ENCODE measurements at places on chromosomes 3 and 15. TPM values are rescaled to one million over a fixed set of nuclear protein-coding genes. Genes with fewer than 3 reads are reported as not detected.
A peak's percentile ranks its signal among the peaks of the same experiment; 100 is the strongest.

JMJD7 gene
- 16.6 TPM for total RNA-seq

SYNM gene
- 0.43 TPM for total RNA-seq

SEMA5B gene
- total RNA-seq: not detected

FGF12 gene
- total RNA-seq: not detected

CRABP1 gene
- not detected for total RNA-seq

DNA sequence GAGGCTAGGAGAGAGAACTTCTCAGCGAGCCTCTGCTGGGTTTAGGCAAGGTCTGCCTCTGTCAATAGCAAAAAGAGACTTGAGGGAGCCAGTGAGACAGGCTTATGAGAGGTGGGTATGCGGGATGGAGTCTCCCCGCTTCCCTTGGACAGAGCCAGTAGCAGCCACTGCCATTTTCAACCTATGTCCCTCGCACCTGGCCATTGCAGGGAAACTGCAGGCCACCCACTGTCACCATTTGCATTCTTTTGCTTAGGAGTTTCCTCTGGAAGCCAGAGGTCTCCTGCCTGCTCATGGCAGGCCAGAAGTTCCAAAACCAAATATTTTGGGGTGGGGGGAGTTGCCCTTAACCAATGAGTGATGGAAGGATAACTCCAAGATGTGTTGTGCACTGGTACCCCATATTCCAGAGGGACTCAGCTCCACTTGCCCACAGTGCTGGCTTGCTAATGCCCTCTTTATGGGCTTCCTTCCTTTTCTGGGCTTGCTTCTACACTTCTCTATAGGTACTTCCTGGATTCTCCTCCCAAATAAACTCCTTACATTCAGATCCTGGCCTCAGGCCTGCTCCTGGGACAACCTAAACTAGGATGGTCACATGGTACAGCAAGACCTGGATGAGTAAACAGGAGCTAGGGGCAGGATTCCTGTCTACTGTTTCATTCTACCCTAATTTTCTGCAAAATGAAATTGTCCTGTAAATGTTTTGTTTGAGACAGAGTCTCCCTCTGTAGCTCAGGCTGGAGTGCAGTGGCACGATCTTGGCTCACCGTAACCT, 108.9 kb upstream of the PROK2 start:
- H3K4me3 ChIP-seq: no peak overlapping the region
- H3K27me3 ChIP-seq: peaks cover 9% of the 10 kb centered on the region
- H3K27ac ChIP-seq: no peak overlapping the region
- no peaks in the 10 kb centered on the region for H3K36me3 ChIP-seq
- no peak for ATAC-seq

DNA sequence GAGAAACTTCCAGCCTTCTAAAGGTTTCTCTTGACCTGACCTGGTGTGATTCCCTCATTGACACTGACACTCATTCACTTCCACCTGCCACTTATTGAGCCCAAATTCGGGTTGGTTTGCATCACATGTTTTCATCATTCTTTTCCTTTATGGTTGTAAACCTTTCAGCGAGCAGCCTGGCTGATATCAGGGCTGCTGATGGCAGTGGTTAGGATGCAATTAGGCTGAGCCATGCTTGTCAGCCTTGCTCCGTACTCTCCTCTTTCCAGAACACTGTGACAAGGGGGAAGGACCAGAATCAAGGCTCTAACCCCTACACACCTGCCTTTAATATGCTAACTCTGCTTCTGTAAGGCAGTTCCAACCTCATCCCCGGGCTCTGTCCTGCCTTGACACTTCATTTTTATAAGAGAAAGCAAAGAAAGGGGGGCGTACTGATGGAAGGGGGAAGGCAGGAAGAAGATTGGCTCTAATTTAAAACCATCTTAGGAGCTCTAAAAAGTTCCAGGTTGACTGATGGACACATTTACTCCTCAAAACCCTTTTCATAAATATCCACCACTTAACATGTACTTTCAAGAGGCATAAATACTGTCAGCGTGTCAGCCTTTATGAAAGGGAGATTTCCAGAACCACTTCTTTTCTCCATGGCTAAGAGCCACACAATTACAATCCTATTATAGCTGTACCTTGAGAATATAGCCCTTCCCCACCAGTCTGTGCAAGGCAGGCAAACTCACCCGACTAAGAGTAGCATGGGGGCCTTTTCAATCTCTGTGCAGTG, 5.7 kb downstream of the NMNAT3 start:
- H3K36me3 ChIP-seq: no peaks in the 10 kb centered on the region
- H3K27ac ChIP-seq: no peak overlapping the region
- H3K4me1 ChIP-seq: no peaks in the 10 kb centered on the region
- ATAC-seq: no peak
- no peaks in the 10 kb centered on the region for H3K27me3 ChIP-seq

DNA sequence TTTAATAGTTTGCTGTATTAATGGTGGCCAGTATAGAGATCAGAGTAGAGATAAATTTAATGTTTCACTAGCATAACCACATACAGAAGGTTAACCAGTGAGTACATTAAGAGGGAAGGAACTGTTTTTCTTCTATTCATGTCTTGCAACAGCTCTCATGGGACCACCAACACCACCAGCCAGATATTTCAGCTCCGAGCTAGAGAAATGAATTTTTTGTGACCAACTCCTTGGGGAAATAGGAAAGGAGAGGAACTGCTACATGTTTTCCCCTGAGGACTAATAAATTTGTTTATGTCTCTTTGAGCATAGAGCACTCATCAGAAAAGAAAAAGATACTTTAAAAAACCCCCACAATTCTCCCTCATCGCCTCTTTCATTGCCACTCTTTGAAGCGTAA, 247.5 kb downstream of the MBNL1 start:
- ATAC-seq: no peak
- no peaks in the 10 kb centered on the region for H3K27me3 ChIP-seq
- no peak overlapping the region for H3K4me3 ChIP-seq

DNA sequence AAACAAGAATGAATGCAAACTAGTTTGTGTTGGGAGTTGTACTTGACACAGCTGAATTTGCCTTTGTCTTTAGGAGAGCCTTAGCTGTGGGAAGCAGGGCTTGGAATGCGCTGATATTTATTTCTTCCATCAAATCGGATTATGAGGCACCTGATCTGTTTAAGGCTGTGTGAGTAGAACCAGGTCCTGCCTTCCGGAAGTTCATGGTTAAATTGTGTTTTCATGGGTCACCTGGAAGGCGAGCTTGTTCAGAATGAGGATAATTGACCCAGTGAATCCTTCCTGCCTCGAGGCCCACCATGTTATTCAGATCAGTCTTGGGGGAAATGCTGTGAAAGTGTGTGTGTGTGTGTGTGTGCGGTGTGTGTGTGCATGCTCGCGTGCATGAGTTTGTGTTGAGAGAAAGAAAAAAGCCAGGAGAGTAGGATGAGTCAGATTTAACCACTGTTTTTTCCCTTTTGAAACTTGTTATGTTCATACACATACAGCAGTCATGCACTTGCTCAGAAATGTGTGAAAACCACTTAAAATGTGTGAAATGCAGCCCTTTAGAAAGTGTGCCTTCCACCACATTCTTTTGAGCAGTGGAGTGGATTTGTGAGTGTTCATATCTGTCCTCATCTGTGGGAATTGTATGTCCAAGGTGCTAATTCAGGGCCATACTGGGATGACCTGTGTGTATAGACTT, 36.7 kb downstream of the SMAD3 start:
- ATAC-seq: peak; percentile 56
- H3K27me3 ChIP-seq: no peaks in the 10 kb centered on the region
- H3K4me3 ChIP-seq: no peak overlapping the region
- H3K4me1 ChIP-seq: peaks cover 49% of the 10 kb centered on the region
- H3K36me3 ChIP-seq: peaks cover 60% of the 10 kb centered on the region

DNA sequence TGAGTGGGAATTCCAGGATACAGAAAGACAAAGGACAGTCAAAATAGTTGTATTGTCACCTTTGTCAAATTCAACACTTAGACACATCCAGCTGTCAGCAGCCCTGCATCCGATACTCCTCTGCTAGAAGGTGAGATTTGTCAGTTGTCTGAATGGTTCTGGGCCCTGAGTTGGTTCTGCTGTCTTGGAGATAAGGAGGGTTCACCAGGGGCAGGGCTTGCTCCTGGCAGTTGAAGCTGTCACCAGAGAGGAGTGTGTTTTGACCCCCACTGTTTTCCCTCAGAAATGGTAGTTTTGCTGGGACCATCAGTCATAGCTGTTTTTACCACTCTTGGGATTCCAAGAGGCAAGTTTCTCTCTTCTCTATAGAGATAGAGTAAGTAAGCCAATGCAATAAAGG, 3.2 kb upstream of the KY start:
- no peaks in the 10 kb centered on the region for H3K4me1 ChIP-seq
- H3K36me3 ChIP-seq: no peaks in the 10 kb centered on the region
- no peak for ATAC-seq
- no peak overlapping the region for H3K27ac ChIP-seq

DNA sequence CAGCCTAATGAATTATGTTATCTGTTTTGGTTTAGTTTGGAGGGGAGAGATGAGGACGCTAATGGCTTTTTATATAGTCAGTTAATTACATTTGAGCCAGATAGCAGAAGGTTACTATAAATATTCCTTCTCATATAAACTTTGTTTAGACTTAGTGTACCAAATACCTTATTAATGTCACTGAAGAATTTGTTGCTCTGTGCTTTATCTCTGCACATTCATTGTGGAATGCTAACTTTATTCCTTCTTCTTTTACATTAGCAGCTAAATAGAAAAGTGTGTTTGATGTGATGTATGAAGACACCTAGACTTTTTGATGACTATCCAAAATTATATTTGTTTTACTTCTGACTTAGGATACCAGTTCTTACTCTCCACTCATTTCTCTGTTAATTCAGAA, 105.2 kb downstream of the EPHA3 start:
- H3K4me3 ChIP-seq: no peak overlapping the region
- H3K27ac ChIP-seq: no peak overlapping the region

GRCh38 chr3:71444861-71445259, 138.7 kb downstream of the FOXP1 start:
- no peaks in the 10 kb centered on the region for H3K36me3 ChIP-seq
- H3K27me3 ChIP-seq: no peaks in the 10 kb centered on the region
- H3K27ac ChIP-seq: peak overlapping the region; percentile 96
- H3K4me1 ChIP-seq: peaks cover 74% of the 10 kb centered on the region

DNA sequence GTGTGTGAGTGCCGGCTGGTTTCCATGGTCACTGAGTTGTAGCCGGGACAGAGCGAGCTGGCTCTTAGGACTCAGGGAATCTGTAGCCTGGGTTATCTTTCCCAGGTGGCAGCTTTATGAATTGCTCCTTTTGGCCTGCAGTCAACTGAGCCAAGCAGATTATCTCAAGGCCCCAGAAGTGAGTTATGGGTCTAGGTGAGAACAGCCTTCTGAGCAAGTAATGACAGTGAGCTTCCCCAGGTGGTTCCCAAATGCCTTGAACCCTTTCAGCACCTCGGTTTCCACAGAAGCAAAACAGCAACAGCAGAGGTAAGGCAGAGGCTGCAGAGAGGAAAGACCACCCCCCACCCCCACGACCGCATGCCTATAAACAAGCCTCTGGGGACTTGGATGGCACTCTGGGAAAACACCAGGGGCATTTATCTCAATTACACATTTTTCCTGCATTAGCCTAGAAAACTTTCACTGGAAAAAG, 56.7 kb upstream of the DGKG start:
- H3K4me1 ChIP-seq: peaks cover 22% of the 10 kb centered on the region
- no peaks in the 10 kb centered on the region for H3K36me3 ChIP-seq
- H3K4me3 ChIP-seq: no peak overlapping the region
- H3K27me3 ChIP-seq: peaks cover 4% of the 10 kb centered on the region

DNA sequence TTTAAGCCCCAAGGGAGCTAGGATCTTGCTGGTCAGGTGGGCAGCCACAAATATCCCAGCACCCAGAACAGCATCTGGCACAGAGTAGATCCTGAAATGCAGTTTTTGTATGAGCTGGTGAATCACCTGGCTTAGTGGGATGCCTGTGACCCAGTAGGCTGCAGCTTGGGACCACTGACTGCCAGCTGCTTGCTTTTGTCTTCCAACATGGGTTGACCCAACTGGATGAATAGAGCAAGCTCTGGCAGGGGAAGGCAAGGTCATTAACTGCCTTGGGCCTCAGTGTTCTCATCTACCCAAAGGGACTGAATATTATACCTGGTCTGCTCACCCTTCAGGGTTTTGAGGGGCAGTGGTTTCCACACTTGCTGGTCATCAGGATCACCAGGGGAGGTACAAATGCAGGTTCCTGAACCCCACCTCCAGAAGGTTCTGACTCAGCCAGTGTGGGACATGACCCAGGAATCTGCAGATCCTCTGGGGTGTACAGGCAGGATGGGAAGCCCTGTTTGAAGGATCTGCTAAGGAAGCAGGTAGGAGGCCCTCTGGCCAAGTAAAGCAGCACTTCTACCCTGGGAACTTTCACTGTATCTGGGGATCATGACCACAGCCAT, 55.4 kb downstream of the ITGA11 start:
- peaks cover 10% of the 10 kb centered on the region for H3K4me1 ChIP-seq
- no peak for ATAC-seq
- no peak overlapping the region for H3K4me3 ChIP-seq
- H3K27me3 ChIP-seq: no peaks in the 10 kb centered on the region
- no peaks in the 10 kb centered on the region for H3K36me3 ChIP-seq

GRCh38 chr15:90138071-90138833, 36.0 kb upstream of the IDH2 start:
- H3K4me3 ChIP-seq: no peak overlapping the region
- H3K27ac ChIP-seq: no peak overlapping the region
- peaks cover 13% of the 10 kb centered on the region for H3K4me1 ChIP-seq

GRCh38 chr3:174955513-174956016, 96.4 kb downstream of the NAALADL2 start:
- no peaks in the 10 kb centered on the region for H3K27me3 ChIP-seq
- no peaks in the 10 kb centered on the region for H3K4me1 ChIP-seq
- ATAC-seq: no peak
- H3K27ac ChIP-seq: no peak overlapping the region

- H3K4me3 ChIP-seq: no peak overlapping the region
- H3K27ac ChIP-seq: no peak overlapping the region
- no peak for ATAC-seq
- peaks cover 14% of the 10 kb centered on the region for H3K36me3 ChIP-seq
- no peaks in the 10 kb centered on the region for H3K4me1 ChIP-seq
- H3K27me3 ChIP-seq: no peaks in the 10 kb centered on the region
Measured at GRCh38 chr3:128267541-128267940, 114.3 kb downstream of the EEFSEC start.

DNA sequence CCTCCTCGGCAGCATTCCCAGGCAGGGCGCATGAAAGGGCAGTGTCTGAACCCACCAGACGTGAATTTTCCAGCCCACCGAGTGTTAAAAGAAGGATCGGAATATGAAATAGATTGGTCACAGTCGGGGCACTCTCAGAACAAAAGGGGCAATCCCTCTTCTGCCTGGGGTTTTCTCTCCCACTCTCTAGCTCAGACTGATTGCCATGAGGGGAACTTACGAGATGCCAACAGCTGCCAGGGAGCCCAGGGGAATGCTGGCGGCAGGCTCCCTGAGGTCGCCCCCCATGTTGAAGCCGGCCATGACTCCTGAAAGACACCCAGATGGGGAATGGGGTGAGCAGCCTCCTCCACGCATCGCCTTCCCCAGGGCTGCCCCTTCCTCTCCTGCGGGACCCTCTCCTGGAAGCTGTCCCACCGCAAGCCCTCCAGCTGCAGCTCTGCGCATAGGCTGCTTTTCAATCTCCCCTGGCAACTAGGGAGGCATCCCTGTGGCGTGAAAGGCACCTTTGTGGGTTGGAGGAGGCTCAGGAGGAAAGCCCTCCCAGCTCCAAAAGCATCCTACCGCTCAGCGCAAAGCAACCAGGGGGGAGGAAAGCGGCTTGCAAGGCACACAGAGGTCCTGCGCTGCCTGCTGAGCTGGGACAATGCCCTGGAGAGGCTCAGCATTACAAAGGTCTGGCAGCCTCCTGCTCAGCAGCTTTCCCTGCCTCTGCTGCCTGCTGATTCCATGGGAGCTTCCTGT, 64.8 kb upstream of the HEG1 start:
- H3K4me3 ChIP-seq: no peak overlapping the region
- H3K36me3 ChIP-seq: no peaks in the 10 kb centered on the region
- H3K4me1 ChIP-seq: peaks cover 6% of the 10 kb centered on the region
- H3K27me3 ChIP-seq: peaks cover 4% of the 10 kb centered on the region
- no peak overlapping the region for H3K27ac ChIP-seq

Measured in activated T-helper 17 cell treated with anti-CD3 and anti-CD28 coated beads, Interleukin-2, amount 50 U/mL, for 72 hours (primary cell).